ENCODE measurements at places on chromosomes 7 and 10.
A peak's percentile ranks its signal among the peaks of the same experiment; 100 is the strongest.

- no peak for DNase-seq
These were observed 2.0 kb downstream of the GPR85 start for GRCh38 chr7:113084496-113085172.

GRCh38 chr7:131945957-131946544 is 389.6 kb upstream of the PODXL start:
- DNase-seq: no peak

- no peak for DNase-seq
These were observed 158.0 kb downstream of the CREB5 start for GRCh38 chr7:28570113-28570969.

DNA sequence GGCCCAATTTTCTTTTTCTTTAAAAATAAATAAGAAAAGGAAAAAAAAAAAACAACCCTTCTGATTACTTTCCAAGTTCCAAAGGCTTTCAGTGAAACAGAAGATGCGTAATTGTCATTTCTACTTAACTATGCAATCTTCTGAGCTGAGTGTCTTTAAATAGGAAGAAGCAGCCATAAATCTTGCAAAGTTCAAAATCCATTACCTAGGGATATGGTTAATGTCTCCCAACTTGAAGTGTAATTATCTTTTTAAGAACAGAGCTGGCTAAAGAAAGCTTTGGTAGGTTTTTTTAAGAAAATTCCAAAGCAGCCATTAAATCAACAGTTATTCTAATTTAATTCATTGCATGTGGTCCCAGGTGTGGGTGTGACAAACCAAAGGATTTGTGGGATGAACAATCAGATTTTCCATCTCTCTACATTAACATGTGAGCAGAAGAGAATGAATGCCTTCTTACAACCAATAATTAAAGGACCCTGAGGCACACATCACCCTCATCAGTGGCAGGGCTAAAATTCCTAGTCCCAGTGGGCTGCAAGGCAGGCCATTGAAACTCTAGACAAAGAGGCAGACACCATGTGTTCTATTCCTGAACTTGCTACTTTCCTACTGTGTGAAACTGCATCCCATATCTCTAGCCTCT is 419.2 kb downstream of the REEP3 start:
- no peak for DNase-seq

DNA sequence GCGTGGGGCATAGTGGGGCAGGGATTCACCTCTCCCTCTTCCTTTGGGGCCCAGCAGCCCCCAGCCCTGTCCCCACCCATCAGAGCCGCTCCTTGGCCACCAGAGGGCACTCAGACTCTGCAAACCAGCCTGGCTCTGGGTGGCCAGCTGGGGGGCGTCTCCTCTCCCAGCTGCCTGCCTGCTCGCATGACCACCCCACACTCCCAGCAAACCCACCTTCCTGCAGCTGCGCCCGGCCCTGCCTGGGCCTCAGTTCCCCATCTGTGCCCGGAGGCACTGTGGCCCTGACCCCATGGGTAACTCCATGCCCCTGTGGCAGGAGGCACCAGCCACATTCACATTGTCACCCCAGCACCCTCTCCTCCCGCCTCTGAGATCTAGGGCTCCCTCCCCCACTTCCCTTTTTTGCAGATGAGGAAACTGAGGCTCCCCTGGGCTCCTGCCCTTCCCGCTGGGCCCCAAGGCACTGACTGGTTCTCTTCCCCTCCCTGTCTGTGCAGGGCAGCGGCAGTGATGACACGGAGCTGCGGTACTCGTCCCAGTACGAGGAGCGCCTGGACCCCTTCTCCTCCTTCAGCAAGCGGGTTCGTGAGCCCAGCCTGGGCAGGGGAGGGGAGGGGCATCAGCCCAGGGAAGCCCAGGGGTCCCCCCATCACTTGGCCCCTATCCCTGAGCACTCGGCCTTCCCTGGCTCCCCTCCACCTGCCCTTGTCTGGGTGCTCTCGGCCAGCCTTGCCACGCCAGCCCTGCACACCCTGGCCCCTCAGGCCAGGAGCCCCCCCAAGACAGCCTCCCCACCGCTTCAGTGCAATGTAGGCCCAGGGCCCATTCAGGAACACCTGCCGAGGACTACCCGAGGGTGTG is 6.9 kb upstream of the SH2B2 start:
- peak; percentile 20 for DNase-seq

DNA sequence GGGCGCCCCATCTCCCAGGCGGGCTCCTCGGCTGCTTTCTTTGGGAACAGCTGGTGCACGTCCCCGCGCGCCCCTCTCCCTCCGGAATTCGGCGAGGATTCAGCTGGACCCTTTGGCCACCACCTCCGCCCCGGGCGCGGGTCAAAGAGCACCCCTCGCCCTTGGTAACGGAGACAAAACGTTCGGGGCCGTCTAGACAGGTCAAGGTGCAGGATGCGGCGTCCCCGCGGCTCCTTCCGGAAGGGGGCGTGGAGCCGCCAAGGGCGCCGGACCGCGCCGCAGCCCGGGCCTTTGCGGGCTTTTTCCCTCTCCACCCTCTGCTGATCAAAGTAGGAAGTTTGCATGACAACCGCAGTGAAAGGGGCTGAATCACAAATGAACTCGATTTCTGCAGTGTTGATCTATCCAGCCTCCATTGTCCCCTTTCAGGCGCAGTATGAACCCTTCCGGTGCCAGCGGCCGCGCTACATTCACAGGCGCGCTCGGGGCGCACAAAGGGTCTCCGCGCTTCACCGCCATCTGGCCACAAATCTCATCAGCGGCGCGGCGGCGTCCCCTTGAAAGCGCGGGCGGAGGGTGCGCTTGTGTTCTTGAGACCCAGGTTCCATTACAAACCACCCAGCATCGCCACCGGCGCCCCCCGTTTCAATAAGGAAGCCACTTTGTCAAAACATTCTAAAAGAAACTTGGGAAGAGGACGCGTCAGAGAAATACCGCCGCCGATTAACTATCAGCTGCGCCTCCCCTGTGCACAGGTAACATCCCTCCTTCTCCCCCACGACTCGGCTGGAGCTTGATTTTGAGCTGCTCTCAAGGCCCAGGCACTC is 36.4 kb downstream of the CNPY1 start:
- no peak for DNase-seq

- no peak for DNase-seq
These were observed 202.0 kb upstream of the MTPN start for GRCh38 chr7:136179154-136179553.

GRCh38 chr10:61211468-61211867 is 241.7 kb downstream of the TMEM26 start:
- no peak for DNase-seq

- no peak for DNase-seq
These were observed 35.2 kb downstream of the PPIF start for GRCh38 chr10:79382491-79382941.

DNA sequence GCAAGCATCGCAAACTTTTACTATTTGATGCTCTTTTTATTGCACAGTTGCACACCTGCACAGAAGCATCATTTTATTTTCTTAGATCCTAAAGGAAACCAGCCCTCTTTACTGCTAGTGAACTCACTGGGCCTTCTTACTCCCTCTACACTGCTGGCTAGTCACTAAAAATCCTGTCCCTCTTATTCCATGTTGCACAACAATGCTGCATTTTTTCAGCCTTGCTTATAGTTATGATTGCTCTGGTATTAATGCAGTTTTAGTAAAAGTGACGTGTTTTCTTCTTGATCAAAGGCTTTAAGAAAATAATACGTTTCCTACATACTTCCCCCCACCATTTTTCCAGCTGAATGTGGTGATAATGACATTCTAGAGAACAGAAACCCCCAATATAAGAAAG is 132.9 kb upstream of the FAM3C start:
- DNase-seq: no peak
